ENCODE measurements at places on chromosomes 1 and 21.

- DNase-seq, result no peak
Measured at GRCh38 chr1:33743221-33743998, 120.5 kb upstream of the HMGB4 start.

DNA sequence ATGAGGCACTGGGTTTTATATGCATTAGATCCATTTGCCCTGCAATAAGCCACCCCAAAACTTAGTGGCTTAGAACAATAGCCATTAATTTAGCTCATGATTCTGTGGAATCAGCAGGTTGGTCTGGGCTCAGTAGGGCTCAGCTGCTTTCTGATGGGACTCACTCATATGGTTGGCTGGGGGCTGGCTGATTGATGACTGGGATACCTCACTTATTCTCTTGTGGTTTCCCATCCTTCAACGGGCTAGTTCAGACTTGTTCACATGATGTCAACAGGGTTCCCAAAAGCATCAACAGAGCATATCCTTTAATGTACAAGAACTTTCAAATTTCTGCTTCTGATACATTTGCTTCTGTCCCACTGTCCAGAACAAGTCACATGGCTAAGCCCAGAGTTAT, 43.2 kb downstream of the DNM3 start:
- DNase-seq, result no peak

- no peak for DNase-seq
Measured at GRCh38 chr1:43421976-43422750, 31.6 kb downstream of the HYI start.

DNA sequence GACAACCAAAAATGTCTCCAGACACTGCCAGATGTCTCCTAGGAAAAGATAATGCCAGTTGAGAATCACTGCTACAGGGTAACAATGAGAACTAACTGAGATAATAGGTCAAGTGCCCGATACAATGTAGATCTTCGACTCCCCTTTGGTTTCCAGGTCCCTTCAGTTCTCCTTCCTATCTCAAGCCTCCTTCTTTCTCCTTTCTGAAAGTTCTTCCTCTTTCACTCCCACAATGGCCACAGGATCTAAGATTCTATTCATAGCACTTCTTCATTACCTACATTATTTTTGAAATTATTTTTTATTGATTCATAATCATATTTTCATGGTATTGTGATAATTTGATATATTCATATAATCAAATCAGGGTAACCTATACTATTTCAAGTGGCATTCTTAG, 6.3 kb downstream of the PFDN2 start:
- no peak for DNase-seq

GRCh38 chr1:228935855-228936727, 200.8 kb downstream of the RHOU start:
- DNase-seq, result no peak

DNA sequence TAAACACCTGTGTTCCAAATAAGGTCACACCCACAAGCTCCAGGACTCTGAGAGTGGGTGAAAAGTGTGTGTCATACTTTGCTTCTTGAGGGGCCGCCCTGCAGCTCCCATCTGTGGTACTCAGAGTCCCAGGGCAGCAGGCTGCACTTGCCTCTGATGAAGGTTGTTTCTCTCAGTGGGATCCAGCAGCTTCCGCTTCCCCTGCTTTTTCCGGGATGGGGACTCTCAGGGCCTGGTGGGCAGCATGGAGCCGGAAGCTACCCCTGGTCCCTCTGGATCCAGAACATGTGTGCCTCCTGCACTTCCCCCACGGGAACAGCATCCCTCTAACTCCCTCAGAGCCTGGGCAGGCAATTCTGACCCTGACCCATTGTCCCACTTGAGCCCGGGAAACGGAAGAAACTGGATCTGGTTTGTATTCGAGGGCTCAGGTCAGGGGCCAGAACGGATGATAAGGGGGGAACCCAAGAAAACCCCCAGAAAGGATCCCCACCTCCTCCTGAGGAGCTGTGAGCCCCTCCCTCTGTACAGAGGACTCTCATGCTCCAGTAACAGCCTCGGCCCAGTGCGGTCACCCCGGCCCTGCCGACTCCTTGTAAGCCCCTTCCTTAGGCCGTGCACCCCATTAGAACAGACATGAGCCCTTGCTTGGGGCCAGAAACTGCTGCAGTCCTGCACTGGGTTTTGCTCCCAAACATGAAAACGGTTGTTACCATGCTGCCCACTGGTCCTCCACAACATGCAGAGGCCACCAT, 189.5 kb upstream of the C1orf174 start:
- DNase-seq, result no peak

DNA sequence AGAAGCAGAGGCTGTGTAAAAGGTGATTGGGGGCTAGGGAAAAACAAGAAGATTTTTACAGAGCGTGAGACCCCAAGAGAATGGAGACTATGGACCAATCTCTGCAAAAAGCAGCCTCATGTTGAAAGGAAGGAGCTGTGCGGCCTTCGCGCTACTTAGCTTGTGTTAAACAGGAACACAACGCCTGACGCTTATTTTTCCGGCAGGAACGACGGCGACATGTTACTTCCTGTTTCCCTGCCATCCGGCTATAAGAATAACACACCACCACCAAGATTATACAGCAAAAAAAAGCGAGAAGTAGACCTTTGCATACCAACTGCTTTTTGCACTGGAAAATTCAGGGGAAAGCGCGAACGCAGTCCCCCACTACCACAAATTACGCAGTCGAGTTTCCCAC, 272.7 kb downstream of the FAM72C start:
- no peak for DNase-seq

DNA sequence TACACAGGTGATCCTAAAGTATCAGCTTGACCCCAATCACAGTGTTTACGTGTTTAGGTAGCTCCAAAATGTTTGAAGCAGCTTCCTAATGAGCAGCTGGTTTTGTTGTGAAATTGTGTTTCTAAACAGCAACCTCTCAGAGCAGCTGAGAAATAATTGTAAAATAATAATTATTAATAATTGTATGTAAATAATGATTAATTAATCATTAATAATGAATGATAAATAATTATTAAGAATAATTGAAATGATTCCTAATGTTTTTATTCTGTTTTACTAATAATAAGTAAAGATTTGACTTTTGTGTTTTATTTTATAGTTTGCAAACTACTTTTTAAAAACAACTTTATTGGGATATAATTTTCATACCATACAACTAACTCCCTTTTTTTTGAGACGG, 182.2 kb downstream of the URB2 start:
- DNase-seq, result no peak

DNA sequence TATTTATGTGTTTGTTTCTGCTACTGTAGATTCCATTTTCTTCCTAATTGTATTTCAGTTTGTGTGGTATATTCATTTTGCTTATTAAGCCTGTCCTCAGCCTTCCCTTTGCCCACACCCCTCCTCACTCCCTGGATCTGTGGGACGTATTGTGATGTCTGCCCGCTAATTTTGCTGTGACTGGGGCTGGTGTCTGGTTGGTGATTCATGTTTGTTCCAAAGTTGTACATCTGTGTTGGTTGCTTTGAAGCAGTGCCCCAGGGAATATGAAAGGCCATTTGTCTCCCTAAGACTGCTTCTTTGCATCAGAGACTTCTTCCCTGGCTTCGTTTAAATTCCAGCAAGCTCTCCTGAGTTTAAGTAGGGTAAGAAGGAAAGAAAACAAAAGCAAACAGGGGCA, 289.5 kb upstream of the SGIP1 start:
- no peak for DNase-seq

DNA sequence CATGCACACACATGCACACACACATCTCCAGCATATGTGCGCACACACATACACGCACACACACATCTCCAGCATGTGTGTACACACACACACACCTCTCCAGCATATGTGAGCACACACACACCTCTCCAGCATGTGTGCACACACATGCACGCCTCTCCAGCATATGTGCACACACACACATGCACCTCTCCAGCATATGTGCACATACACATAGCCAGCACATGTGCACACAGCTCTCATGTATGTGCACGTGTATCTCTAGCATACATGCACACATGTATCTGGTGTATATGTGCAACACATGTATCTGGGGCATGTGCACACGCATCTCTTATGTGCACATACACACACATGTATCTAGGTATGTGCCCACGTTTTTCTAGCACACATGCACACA, 57.9 kb downstream of the SLC19A1 start:
- no peak for DNase-seq

- no peak for DNase-seq
Measured at GRCh38 chr1:57897581-57897980, 473.7 kb upstream of the DAB1 start.

- no peak for DNase-seq
Measured at GRCh38 chr1:221714227-221715152, 27.4 kb downstream of the DUSP10 start.

DNA sequence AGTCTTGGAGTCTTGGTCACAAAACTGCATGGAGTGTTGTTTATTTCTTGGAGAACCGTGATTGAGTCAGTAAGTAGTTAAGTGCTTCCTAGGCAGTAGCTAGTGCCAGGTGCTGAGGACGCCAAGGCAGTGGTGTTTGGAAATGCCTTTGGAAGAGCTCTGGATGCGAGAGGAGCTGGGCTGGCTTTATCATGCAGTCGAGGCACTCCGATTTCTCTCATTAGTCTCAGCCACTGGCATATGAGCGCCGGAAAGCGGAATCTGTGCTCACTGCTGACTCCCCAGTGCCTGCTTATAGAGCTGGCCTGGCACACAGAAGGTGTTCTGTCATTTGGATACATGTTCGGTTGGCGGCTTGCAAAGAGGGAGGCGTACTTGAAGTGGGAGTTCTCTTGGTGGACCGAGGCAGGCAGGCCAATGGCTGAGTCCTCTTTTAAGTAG, 3.6 kb downstream of the TENT5C start:
- DNase-seq, result no peak

DNA sequence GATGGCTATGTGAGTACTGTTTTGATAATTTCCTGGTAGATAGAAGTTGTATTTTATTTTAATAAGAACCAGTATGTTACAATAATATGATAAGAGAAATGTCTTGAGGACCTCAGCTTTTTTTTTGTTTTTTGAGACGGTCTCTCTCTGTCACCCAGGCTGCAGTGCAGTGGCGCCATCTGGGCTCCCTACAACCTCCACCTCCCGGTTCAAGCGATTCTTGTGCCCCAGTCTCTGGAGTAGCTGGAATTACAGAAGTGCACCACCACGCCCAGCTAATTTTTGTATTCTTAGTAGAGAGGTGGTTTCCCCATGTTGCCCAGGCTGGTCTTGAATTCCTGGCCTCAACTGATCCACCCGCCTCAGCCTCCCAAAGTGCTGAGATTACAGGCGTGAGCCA, 968.1 kb upstream of the ADGRL4 start:
- no peak for DNase-seq

DNA sequence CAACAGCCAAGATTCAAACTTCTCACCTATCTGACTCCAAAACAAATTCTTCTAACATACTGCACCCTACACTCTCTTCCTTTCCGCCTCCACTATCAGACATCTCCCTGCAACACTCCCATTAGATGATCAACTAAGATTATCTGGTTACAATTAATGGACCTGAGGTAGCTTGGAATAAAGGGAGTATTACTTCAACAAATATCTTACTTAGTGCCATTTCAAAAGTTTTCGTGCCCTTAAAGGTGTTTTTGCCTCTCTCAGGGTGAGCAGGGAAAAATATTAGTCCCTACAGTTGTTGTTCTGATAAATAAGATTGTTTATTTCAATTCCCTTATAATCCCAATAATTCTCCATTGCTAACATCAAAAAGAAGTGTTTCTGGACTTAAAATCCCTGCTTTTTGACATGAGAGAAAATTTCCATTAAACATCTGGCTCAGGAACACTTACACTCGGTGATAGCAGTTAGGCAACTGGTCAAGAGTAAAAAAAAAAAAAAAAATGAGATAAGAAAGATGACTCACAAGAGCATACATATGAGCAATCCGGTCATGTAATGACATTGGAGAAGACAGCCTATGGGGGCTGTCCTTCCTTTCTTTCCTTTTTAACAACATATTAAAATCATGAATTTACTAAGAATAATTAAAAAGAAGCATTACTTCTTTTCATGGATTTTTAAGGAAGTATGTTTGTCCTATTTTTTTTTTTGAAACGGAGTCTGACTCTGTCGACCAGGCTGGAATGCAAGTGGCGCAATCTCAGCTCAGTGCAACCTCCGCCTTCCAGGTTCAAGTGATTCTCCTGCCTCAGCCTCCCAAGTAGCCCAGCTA, 7.6 kb downstream of the RSBN1 start:
- DNase-seq, result no peak

DNA sequence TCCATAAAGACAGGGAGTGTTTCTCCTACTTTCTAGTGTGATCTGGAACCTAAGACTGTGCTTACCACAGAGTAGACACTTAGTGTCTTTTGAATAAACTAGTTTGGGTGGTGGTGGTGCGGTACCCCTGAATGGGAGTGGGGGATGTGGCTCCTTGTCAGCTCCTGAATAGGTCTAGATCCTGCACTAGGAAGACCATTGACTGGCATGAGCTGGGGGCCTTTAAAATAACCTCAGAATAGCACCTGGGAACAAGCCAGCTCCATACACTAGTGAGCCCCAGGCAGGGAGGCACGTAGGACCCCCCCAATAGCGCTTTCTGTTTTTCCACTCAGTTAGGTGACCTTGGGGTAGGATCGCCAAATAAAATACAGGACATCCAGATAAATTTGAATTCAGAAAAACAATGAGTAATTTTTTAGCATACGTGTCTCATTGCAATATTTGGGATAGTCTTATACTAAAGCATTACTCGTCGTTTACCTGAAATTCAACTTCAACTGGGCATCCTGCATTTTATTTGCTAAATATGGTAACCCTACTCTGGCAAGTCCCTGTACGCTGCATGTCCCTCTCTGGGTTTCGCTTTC, 45.6 kb downstream of the AZIN2 start:
- DNase-seq, result no peak

DNA sequence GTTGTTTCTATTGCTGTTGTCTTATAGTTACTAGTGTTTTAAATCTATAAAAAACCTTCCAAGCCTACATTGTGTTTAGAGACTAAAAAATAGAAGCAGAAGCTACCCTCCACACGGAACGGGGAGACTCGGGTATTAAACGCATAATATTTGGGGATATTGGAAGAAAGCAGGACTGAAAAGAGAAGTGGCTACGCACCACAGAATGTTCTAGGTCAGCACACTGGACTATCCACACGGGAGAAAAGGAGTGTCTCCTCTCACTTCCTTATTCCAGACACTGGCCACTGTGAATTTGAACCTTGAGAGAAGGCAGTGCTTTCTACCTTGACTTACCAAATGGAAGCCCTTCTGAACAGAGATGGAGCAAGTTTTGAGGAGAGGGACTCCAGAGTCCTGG, 1.0 kb upstream of the OR10J4 start:
- no peak for DNase-seq

- DNase-seq, result no peak
Measured at GRCh38 chr1:51303315-51303714, 27.0 kb downstream of the TTC39A start.

Data from GM19239 (cell line).